Breast epithelium (tissue), 4 donors: ENCODE measurements at places on chromosomes 7 and 10. TPM values are rescaled to one million over a fixed set of nuclear protein-coding genes. Genes with fewer than 3 reads are reported as not detected.

GRCh38 chr10:22552888-22553378 is 161.4 kb downstream of the PIP4K2A start:
- no peak overlapping the region for H3K27ac ChIP-seq
- H3K4me3 ChIP-seq: no peak overlapping the region
- no peak for DNase-seq
- no peaks in the 10 kb centered on the region for H3K27me3 ChIP-seq

Gene MOGAT3
- not detected for total RNA-seq

- no peaks in the 10 kb centered on the region for H3K4me1 ChIP-seq
- DNase-seq: no peak
- H3K27me3 ChIP-seq: no peaks in the 10 kb centered on the region
- H3K27ac ChIP-seq: no peak overlapping the region
- H3K4me3 ChIP-seq: no peak overlapping the region
- no peaks in the 10 kb centered on the region for H3K36me3 ChIP-seq
Observed at GRCh38 chr10:45093945-45094344, 93.2 kb downstream of the ZNF22 start.

DNA sequence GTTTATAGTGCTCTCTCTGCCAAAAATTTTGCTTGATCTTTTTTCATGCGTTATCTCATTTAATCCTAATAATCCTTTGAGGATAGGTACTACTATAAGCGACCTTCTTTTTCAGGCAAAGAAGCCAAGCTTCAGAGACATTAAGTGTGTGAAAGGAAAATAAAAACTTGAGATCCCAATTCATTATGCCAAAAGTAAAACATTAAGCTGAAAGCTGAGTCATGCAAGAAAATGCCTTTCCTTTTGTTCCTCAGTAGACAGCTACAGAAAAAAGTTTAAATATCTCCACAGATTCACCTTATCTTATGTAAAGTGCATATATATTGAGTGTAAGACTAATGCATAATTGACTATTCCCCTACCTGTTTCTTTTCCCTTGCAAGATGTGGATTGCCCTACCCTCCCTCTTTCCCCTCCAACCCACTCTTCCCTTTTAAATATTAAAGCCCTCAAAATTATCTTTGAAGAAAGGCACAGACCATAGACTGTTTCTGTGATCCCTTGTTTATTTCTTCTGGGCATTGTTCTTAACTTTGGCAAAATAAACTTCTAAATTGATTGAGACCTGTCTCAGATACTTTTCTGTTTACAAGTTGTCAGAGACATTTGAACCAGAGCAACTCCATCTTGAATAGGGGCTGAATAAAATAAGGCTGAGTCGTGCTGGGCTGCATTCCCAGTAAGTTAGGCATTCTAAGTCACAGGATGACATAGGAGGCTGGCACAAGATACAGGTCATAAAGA is 1139.9 kb upstream of the LRRN3 start:
- H3K4me3 ChIP-seq: no peak overlapping the region
- no peaks in the 10 kb centered on the region for H3K36me3 ChIP-seq
- no peaks in the 10 kb centered on the region for H3K4me1 ChIP-seq
- no peak for DNase-seq
- no peaks in the 10 kb centered on the region for H3K27me3 ChIP-seq
- no peak overlapping the region for H3K27ac ChIP-seq

GRCh38 chr7:112362731-112363131 is 87.5 kb upstream of the IFRD1 start:
- no peak for DNase-seq
- no peaks in the 10 kb centered on the region for H3K36me3 ChIP-seq
- peaks cover 3% of the 10 kb centered on the region for H3K4me1 ChIP-seq
- H3K27me3 ChIP-seq: no peaks in the 10 kb centered on the region
- no peak overlapping the region for H3K4me3 ChIP-seq

DNA sequence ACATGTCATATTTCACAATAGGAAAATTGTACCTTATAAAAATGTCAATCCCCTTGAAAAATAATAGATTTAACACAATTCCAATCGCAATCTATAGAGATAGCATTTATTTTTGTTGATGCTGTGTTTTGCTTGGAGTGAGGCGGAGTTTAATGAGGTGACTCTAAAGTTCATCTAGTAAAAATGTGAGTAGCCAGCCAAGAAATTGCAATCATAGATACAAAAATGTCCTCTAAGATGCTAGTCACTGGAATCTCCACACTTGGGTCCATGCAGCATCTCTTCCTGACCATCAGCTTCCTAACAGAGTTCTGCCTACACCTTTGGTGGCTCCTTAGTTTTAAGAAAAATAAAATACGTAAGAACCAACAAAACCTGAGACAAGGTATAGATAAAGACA is 44.9 kb downstream of the GLI3 start:
- H3K27ac ChIP-seq: peak overlapping the region; percentile 33
- H3K4me1 ChIP-seq: no peaks in the 10 kb centered on the region
- DNase-seq: no peak
- no peaks in the 10 kb centered on the region for H3K36me3 ChIP-seq
- H3K4me3 ChIP-seq: no peak overlapping the region

Gene RNF148
- total RNA-seq: 11.8 TPM

- H3K4me3 ChIP-seq: no peak overlapping the region
- H3K4me1 ChIP-seq: no peaks in the 10 kb centered on the region
- no peaks in the 10 kb centered on the region for H3K27me3 ChIP-seq
Observed at GRCh38 chr7:51665045-51665780, 348.6 kb upstream of the COBL start.

- DNase-seq: no peak
- no peak overlapping the region for H3K4me3 ChIP-seq
- no peaks in the 10 kb centered on the region for H3K27me3 ChIP-seq
- no peak overlapping the region for H3K27ac ChIP-seq
- H3K4me1 ChIP-seq: no peaks in the 10 kb centered on the region
Observed at GRCh38 chr7:106717955-106718871, 57.3 kb upstream of the CCDC71L start.

Gene EPDR1
- 13.1 TPM for total RNA-seq
